ENCODE measurements at places on chromosomes 1 and 21.

- DNase-seq = no peak
Observed at GRCh38 chr1:201790261-201790660, 38.7 kb upstream of the IPO9 start.

- no peak for DNase-seq
Observed at GRCh38 chr1:39142401-39143060, 62.0 kb upstream of the MACF1 start.

GRCh38 chr1:164719676-164720439, 160.9 kb downstream of the PBX1 start:
- DNase-seq = no peak

DNA sequence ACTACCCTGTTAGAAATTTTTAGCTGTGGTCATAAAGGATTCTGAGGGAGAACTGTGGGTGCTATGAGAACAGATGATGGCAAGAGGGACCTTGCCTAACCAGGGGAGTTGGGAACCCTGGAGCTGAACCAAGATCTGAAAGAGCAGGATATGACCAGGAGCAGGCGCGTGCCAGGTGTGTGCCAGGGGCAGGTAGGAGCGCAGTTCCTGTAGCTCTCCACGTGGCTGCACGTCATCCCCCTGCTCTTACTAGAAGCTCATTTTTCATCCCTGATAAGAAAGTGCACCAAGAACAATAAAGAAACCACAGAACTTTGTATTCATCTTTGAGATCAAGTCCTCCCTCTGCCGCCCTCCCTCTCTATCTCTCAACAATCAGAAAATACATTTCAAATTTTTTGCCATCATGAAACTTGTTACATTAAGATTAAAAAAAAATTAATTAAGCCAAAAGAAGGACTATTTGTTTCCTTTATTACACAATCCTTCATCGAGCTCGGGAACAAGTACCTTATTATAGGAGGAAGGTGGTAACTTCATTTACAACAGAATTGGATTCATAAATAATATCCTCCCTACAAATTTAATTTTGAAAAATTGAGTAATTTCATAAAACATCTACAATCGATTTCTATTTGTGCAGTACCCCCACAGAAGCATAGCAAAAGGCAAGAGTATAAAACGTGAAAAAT, 78.5 kb downstream of the SLC35F3 start:
- no peak for DNase-seq

GRCh38 chr1:235181561-235182245, 20.7 kb upstream of the RBM34 start:
- DNase-seq = no peak

- DNase-seq = peak; percentile 66
Observed at GRCh38 chr1:184919892-184920291, 54.4 kb downstream of the NIBAN1 start.

GRCh38 chr1:110174961-110175360, 24.7 kb downstream of the SLC6A17 start:
- no peak for DNase-seq

DNA sequence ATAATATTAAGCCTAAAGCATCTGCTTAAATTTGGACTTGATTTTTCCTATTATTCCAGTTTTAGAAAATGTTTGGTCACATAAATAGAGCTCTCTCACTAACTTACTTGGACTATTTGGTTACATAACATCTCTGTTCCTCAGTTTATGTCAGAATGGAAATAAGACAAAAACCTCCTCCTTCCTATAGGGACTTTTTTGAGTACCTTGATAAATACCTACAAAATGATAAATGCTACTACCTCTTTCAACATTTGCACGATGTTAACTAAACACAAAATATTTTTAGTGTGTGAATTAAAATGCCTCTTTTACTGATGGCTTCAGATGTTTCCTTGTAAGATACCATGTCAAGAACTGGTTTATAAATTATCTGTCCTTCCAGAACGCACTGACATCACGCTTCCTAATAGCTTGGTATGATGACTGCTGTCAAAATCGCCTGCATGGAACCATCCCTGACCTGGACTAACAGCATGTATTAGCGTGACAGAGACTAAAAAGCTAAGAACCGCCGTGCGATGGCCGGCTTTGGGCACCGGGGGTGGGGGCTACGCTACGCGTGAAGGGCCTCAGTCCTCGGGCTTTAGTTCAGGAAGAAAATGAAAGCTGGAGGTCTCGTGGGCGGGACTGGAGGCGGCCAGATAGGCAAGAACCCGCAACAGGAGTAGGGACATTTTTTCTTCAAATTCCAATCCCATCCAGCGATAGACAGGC, 133.2 kb upstream of the BARHL2 start:
- DNase-seq = no peak

GRCh38 chr1:93031711-93032110, 47.4 kb upstream of the MTF2 start:
- peak; percentile 52 for DNase-seq

DNA sequence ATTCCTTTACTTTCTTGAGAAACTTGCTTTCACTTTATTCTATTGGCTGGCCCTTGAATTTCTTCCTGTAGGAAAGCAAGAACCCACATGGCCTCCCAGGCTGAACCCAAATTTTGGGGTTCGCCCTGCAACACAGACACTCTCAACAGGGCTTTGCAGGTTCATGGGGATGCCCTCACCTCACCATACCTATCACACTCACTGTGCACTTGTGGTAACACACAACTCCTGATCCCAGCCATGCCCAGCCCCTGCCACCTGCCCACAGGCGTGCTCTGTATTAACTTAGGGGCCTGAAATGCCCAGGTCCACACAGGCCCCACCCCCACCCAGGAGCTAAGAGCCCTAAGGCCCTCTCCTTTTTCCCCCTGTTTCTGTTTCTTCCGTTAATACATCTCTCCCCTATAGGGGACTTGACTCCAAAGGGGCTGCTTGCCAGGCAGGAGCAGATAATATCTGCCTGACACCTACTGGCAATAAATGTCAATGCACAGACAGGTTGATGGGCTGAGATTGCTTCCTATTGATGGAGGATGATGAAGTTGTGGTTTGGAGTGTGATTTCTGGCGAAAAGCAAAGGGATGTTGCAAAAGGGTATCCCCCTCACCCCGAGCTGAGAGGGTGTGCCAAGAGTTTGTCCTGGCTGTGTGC, 171.5 kb downstream of the AJAP1 start:
- DNase-seq = peak; percentile 75

DNA sequence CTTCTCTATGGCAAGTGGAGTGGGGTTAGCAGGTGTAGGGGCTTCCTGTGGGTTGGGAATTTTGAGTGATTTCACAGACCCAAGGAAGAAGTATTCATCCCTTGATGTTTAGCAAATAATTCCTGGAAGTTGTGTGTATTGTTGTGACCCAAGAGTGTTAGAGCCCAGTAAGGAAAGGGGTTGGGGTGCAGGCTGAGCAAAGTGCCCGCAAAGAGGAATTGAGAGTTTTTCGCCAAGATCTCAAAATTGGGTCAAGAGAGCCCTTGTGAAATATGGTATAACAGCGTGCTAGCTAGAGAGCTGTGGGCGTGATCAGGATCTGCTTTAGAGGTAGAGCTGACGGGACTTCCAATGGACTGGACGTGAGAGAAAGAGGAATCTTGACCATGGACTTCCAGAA, 73.0 kb upstream of the LAPTM5 start:
- no peak for DNase-seq

DNA sequence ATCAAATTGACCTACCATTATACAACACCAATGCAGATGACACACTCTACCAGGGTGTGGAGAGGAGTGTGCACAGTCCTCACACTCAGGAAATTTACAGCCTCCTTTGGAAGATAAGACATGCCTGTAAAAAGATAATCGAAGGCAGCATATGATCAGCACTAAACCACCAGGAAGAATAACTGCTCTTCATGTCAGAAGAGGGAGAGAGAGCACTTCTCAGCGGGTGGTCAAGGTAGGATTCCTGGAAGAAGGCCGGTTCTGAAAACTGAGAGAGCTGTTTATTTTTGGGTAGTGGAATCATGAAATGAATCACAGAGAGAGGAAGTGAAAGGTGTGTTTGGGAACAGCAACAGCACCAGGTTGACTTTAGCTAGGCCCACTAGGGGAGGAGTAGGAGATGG, 14.0 kb upstream of the ZNF697 start:
- DNase-seq = no peak

- DNase-seq = peak; percentile 45
Observed at GRCh38 chr1:178055779-178056471, 38.0 kb upstream of the RASAL2 start.

GRCh38 chr1:99137554-99138206, 126.6 kb upstream of the PLPPR4 start:
- no peak for DNase-seq

DNA sequence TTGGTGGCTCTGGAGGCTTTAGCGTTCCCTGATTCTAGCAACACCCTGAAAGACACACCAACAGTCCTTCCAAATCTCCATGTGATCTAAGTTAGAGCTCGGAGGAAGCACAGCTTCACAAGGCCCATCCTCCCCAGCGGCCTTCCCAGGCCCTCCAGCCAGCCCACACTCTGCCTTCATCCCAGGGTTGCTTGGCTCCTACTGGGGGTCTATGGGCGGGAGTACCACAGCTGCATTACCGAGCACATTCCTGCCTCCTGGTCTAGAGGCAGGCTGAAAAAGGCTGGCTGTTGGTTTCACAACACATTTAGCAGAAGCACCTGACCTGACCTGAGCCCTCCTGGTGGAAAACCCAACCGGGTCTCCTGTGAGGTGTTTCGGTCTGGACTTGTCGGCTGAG, 54.7 kb upstream of the TRIM67 start:
- no peak for DNase-seq

- no peak for DNase-seq
Observed at GRCh38 chr1:53319296-53320101, 8.4 kb downstream of the LRP8 start.

DNA sequence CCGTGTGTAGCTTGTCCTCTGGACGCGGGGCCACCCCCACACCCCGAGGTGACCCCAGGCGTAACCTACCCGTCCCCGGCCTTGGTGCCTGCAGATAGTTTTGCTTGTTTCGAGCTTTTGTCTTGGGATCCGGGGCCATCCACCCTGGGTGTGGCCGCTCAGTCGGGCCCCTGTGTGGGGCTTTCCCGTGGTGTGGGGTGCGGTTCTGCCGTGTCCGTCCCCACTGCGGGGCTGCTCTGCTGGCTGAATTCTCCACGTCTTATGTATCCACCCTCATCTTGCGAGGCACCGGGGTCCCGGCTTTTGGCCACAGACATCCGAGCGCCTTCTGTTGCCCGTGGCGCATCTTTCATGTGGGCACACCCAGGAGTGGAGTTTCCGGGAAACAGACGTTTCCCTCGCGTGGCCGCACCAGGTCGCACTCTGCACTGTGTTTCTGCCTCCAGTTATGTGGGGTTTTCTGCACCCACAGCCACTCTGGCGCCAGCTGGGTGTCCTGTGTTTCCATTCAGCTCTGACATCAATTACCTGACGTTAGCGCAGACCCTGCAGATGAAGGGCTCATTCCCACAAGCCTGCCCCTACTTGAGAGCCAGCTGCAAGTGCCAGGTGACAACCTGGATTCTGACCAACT, 64.9 kb downstream of the PRKCZ start:
- no peak for DNase-seq

DNA sequence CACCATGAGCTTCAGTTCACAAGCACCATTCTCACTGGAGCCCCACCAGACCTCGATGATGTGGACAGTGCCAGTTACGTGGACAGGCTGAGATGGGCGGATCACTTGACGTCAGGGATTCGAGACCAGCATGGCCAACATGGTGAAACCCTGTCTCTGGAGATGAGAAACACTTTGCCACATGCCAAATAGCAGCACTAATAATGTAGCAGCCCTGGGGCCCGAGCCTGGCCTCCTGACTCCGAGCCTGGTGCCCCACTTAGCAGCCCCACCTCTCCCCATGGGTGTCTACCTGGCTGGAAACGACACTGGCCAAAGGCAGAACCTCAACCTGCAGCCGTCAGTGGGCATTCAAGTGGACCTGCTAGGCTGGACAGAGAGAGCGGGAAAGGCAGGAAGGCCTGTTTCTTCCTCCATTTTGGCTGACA, 129.1 kb downstream of the TOMM20 start:
- DNase-seq = no peak

- no peak for DNase-seq
Observed at GRCh38 chr1:116753312-116753711, 918 bp upstream of the CD2 start.

- no peak for DNase-seq
Observed at GRCh38 chr1:14190508-14190907, 408.0 kb upstream of the KAZN start.

GRCh38 chr1:22527555-22528296, 35.6 kb upstream of the EPHA8 start:
- DNase-seq = no peak

GRCh38 chr1:110048240-110048639, 13.8 kb downstream of the STRIP1 start:
- DNase-seq = no peak

DNA sequence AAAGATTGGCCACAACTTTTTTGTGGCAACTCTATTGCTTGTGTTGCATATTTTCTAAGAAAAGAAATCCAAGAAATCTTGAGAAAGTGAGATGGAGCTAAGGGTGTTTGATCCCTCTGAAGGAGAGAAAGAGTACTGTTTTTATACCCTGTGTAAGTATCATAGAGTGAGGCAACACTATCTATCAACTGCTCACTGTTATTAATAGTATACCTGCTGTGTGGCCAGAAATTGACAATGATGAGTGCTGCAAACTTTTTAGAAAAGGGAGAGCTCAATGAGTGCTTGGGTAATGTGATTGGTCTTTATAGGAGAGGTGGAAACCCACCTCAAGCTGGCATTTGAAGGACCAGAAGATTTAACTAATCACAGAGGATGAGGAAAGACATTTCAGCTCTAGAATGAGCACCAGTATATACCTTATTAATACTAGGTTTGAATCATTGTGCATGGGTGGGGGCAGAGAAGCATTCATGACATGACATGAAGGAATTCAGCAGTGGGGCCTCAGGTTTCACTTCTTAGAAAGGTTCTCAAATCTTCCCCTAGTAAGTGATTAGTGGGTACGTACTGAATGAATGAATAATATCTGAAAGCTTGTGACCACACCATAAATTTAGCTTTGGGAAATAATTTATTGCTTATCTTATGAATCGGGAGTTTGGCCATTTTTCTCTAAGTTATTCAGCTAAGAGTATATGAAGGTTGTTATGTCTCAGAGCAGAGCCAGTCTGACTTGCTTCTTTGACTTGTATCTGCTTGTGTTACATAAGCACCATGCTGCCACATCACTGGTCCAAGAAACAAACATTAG, 169.2 kb upstream of the SGIP1 start:
- DNase-seq = no peak

- peak; percentile 57 for DNase-seq
Observed at GRCh38 chr1:2314803-2315673, 76.3 kb downstream of the MORN1 start.

DNA sequence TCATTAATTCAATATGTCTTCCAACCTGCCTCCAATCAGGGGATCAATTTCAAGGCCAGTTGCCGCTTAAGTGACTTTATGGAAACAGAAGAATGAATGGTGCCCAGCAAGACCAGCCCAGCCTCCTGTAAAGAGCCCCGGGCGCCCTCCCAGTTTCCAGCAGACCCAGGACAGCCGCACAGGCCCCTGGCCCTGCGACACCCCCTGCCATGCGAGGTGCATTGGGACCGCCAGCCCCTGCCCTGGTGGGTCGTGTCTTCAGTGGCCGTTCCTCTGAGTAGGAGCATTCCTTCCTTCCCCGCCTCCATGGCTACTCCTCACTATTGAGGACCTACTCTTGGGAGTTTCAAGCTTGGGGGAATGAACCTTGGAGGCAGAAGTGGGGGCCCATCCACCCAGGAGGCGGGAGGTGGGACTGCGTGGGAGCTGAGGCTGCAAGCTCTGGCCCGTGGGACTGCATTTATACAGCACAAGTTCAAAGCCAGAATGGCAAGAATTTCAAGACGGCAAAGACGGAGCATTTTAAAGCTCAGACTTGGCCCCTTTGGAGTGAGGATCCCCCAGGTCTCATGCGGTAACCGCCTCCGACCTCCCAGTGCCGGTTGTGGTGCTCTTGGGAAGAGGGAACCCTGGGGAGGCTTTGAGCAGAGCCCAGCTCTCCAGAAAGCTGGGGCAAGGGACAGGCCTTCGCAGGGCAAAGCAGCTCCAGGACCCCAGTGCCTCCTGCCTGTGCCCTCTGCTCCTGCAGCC, 73.1 kb upstream of the ACTRT2 start:
- no peak for DNase-seq

Measured in Karpas-422 (cell line).